ENCODE measurements at places on chromosomes 6 and 20.

- DNase-seq: no peak
Observed at GRCh38 chr6:40631744-40632143, 44.6 kb upstream of the LRFN2 start.

DNA sequence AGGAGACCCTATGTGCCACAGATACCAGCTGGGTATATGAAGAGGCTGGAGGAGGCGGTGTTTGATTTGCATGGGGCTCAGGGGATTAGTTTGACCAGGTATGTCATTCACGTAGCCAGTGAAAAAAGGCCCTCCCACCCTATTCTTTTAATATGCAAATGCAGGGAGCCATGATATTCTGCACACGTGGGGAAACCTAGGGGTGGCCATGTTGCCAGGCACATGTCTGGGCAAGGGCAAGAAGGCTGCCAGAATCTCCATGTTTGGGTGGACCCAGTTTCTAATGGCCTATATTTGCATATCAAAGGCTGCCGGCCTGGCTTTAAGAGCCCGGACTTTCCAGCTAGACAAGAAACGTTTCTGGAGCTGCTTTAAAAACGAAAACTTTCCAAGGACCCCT lies 60.4 kb downstream of the SOX4 start:
- no peak for DNase-seq

DNA sequence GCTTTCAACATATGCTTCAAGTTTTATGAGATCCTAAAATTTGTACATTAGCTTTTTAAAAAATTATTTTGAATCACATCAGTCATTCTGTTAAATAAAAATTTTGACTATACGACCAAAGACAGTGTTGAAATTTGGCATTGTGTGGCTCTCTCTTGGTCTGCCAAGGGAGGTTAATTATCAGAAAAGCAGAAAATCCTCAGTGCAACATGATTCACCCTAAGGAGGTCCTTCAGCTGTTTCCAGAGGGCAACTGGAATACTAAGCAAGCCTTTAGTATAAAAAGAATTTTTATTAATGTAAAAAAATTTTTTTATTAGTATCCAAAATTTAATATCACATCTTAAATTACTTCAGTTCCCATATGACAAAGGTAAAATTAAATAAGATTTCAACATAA lies 23.1 kb upstream of the TMEM244 start:
- no peak for DNase-seq

DNA sequence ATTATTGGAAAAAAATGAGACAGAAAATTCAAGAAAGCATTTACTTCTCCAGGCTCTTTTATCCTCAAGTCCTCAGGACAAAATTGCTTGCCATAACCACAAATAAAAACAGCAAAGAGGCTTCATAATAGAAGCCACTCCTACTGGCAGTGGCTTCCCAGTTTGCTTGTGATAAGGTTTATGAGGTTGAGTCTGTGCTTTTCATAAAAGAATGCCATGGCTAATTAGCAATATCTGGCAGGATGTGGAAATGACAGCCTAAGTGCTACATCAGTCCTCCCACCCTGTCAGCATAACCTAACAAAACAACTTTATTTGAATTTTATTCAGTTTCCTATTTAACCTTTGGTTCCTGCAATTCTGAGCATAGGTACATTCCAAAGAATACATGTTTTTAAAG lies 80.9 kb upstream of the HTR1E start:
- DNase-seq: no peak

DNA sequence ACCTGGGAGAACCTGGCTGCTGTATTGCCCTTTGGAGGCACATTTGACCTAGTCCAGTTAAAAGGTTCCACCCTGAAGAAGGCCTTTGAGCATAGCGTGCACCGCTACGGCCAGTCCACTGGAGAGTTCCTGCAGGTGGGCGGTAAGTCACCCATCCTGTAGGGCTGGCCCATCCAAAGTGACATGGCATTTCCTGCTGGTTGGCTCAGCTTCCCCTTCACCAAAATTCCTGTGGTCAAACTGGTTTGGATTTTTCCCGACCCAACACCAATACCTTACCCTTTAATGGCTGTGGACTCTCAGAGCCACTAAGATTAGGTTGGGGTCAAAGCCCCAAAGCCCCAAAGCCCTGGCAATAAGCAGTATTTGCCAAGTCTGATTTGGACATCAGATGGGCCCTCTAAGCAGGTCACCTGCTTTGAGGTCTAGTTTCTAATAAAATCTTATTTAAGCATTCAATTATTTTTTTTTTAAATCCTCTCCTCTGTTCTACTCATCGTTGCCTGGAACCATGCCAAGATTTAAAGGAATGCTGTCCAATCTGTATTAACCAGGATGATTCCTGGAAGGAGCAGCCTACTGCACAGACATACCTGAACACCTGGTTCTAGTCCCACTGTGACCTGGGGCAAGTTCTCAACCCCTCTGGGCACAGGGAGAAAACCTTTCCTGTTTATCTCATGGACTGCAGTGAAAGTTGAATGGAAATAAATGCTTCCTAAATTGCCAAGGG lies 40.8 kb downstream of the NT5E start:
- DNase-seq: no peak

- no peak for DNase-seq
Observed at GRCh38 chr20:48743807-48744206, 84.0 kb downstream of the PREX1 start.
